ENCODE measurements at places on chromosomes 5 and 9. TPM values are rescaled to one million over a fixed set of nuclear protein-coding genes. Genes with fewer than 3 reads are reported as not detected.

- DNase-seq, result no peak
Observed at GRCh38 chr9:134286471-134287245, 39.6 kb upstream of the RXRA start.

DNA sequence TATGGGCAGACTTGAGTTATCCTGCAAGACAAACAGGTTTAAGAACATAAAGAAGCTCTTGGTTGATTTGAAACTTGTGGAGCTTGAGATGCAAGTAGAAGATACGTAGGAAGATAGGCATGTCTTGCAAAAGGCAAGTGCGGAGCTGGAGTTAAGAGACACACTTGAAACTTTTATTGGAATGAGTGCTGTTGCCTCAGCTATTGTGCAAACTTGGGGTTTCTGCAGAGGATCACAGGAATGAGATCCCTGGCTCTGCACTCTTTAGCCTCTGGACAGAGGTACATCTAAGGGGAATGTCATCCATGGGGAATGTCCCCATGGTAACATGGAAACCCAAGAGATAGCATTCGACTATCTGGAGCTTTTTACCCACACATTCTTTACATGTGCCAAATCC lies 121.1 kb downstream of the ADCY2 start:
- DNase-seq, result no peak

SPINK7 gene
- total RNA-seq, result not detected

DNA sequence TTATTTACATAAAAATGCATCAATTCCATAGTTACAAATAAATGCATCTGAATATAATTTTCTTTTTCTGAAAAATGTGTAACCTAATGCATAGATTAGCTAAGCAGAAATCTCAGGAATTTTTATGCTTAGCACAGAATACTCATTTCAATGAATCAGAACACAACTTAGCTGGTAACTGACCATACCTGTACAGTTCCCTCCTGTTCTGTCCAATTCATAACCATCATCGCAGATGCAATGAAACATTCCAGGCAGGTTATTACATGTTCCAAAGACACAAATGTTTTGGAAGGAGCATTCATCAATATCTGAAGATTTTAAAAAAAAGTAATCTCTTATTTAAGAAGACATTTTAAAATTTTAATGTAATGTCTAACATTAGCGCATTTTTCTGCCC lies 219.4 kb downstream of the FBN2 start:
- DNase-seq, result no peak

DNA sequence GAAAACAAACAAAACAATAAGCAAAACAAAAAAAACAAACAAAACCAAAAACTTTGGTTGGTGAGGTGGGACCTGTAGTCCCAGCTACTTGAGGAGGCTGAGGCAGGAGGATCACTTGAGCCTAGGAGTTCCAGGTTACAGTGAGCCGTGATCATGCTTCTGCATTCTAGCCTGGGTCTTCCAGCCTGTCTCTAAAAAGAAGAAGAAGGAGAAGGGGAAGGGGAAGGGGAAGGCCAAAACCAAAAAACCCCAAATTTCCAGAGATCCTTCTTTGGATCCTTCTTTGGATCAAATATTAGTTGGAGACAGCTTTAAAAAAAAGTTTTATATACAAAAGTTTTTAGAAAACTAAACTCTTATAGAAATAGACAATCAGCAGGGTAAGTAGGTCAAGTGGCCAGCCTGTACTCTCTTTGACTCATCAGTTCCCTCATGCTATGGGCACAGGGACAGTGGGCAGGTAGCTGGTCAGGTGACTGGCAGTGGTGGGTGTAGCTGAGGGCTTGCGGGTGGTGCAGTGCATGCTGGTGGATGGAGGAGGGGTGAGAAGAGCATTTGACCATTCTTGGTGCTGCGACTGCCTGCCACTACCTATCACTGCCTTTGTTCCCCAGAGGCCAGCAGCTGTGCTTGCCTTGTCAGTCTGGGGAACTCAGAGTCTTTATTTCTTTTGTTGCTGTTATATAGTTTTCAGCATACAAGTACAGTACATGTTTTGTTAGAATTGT lies 12.6 kb downstream of the RCL1 start:
- no peak for DNase-seq

CARTPT gene
- total RNA-seq, result not detected

- DNase-seq, result no peak
Observed at GRCh38 chr9:110064803-110065202, 143.2 kb downstream of the C9orf152 start.

SPINK13 gene
- total RNA-seq, result not detected

DNA sequence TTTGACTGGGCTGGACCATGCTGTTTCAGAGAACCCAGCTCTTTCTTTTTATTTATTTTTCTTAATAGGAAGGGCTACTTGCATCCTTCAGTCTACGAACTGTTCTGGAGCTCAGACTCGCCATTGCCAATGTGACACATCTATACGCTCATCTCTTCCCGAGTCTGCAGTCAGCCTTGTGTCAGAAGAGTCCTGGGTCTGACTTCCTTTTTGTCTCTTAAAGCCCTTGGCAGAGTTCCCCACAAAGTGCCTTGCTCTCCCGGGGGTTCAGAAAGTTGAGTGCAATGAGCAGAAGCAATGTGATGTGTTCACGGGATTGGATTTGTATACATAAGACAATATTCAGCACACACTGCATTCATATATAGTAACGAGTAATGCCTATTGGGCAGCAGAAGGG lies 140.4 kb downstream of the ATPSCKMT start:
- DNase-seq, result no peak

- no peak for DNase-seq
Observed at GRCh38 chr9:76561050-76561713, 102.2 kb downstream of the GCNT1 start.

GRCh38 chr5:74179701-74180100 lies 460.8 kb downstream of the ENC1 start:
- no peak for DNase-seq

DNA sequence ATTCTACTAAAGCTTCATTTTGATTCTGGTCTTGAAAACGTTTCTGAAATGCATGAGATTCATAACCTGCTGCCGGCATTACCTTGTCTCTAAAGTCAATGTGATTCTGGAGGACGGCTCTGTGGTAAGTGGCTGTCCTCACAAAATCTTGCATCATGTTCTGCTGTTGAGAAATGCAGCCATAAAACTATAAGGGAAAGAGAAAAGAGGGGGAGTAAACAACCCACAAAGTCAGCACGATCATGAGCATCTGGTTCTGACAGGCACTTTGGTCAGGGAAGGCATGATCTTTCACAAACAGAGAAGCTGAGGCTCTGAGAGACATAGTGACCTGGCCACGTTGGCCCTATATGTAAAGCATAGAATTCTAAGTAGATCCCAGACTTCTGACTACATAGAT lies 168.9 kb upstream of the PUM3 start:
- DNase-seq, result no peak

- no peak for DNase-seq
Observed at GRCh38 chr5:168313596-168314204, 22.3 kb downstream of the WWC1 start.

GRCh38 chr5:94690778-94691177 lies 72.3 kb downstream of the SLF1 start:
- peak; percentile 26 for DNase-seq

PFN3 gene
- not detected for total RNA-seq
